ENCODE measurements at places on chromosomes 16 and 17.
A peak's percentile ranks its signal among the peaks of the same experiment; 100 is the strongest.

DNA sequence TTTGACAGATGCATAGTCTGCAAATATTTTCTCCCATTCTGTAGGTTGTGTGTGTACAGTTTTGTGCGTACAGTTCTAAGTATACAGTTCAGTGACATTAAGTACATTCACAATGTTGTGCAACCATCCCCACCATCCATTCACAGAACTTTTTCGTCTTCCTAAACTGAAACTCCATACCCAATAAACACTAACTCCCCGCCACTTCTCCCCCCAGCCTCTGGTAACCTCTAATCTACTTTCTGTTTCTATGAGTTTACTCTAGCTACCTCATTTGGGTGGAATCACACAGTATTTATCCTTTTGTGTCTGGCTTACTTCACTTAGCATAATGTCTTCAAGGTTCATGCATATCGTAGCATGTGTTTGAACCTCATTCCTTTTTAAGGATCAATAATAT is 14.3 kb downstream of the PIK3R5 start:
- no peak for DNase-seq

GRCh38 chr16:10878644-10879501 is 1.9 kb downstream of the CIITA start:
- DNase-seq: no peak

DNA sequence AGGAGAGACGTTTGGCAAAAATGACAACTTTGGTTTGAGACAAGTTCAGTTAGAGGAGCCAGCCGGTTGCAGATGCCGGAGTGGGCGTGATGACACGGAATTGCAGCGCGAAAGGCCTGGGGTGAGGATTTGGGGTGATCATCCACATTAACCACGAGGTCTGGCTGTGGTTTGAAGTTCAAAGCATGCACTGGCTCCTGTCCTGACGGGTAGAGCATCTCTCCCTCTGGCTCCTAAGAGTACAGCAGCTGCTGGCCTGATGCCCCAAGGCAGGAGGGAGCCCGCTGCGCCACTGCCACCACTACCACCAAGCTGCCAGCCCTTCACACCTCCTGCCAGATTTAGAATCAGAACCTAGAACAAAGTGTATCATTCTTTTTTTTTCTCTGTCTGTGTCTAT is 3.7 kb downstream of the RHBDL3 start:
- DNase-seq: no peak

- no peak for DNase-seq
Measured at GRCh38 chr17:78797213-78797612, 15.1 kb upstream of the CYTH1 start.

- no peak for DNase-seq
Measured at GRCh38 chr16:24810951-24811843, 34.6 kb upstream of the SLC5A11 start.

- no peak for DNase-seq
Measured at GRCh38 chr16:67657751-67658518, 2.1 kb downstream of the ACD start.

DNA sequence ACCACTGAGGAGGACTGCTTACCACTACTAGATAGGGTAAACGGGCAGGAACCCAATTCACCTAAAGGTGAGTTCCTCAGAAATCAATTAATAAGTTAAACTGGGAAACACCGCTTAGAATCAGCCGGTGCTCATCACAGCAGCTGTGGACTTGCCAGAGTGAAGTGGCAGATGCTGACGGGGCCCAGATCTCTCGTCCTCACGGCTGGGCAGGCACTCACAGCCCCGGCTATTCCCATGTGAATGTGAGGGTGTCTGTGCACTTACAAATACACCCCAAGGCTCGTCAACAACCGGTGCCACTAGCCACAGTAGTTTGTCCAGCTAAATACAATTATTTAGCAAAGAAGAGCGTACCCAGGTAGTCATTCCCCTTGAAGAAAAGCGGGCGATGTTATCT is 29.7 kb downstream of the MBTPS1 start:
- no peak for DNase-seq

- DNase-seq: no peak
Measured at GRCh38 chr17:29138971-29139691, 41.1 kb downstream of the MYO18A start.

- DNase-seq: no peak
Measured at GRCh38 chr17:7448461-7448860, 3.6 kb downstream of the CHRNB1 start.

GRCh38 chr17:1561420-1562175 is 994 bp downstream of the PITPNA start:
- DNase-seq: peak; percentile 22

DNA sequence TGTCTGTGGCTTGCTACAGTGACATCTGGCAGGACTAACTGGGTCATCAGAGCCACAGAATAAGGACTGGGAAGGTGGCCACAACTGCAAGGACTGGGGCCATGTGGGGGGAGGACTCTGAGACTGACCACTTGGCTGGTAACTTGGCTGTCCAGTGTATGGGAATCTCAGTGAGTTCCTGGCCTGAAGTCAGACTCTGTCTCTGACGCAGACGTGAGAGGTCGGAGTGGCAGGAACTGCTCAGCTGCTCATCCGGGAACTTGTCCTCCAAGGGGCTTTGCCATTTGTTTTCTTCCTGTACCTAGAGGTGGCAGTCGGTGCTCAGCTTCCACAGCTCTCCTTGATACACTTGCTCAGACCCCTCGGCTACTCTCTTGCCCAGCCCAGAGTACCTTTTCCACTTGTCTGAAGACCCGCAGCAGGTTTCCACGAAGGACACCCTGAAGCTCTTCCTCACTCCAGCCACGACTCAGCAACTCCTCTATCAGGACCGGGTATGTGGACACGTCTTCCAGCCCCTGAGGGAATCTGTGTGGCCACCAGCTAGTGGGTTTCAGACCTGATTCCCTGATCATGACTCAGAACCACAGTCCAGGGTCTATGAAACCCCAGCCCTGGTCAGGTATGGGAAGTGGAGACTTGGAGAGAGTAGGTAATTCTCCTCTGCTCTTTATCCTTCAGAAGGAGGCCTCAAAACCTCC is 7.3 kb upstream of the DPEP3 start:
- DNase-seq: no peak

- no peak for DNase-seq
Measured at GRCh38 chr17:44011876-44012275, 2.9 kb downstream of the TMEM101 start.

DNA sequence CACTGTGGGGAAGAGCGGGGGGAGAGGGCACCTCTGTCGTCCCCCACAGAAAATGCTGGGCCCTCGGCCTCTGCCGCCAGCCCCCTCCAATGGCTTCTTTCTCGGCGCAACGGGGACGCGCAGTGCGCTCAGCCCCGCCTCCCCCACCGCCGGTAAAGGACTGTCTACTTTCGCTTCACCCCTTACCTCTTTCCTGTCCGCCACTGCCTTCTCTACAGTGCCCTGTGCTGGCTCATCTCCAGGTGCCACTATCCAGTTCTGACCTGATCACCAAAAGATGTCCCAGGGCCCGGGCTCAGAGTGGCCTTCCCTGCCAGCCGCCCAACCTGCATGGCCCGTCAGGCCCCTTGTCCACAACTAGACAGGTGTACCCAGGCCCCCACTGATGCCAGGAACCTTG is 7.3 kb downstream of the ENDOV start:
- no peak for DNase-seq

DNA sequence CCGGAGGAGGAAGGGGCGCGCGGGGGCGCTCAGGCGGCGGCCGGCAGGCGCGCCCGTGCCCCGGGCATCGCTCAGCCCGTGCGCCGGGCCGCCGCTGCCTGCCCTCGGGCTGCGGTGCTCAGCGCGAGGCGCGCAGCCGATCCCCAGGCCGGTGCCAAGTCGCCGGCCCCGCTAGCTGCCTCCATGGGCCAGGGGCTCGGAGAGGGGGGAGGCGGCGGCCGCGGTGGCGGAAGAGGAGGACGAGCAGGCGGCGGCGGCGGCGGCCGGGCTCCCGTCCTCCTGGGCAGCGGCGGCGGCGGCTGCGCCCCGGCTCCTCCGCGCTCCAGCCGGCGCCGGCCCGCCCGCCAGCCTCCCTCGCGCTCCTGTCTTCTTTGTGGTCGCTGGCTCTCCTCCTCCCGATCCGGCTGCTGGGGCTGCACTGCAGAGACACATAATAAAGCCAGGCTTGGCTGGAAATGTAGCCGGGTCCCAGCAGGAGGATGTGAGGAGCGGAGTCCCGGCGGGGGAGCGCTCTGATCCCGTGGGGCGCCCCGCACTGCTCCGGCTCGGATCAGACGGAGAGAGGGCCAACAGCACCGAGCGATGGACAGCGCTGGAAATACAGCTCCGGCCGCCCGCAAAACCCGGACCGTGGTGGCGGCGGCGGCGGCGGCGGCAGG is 889 bp upstream of the ZNF423 start:
- DNase-seq: no peak

DNA sequence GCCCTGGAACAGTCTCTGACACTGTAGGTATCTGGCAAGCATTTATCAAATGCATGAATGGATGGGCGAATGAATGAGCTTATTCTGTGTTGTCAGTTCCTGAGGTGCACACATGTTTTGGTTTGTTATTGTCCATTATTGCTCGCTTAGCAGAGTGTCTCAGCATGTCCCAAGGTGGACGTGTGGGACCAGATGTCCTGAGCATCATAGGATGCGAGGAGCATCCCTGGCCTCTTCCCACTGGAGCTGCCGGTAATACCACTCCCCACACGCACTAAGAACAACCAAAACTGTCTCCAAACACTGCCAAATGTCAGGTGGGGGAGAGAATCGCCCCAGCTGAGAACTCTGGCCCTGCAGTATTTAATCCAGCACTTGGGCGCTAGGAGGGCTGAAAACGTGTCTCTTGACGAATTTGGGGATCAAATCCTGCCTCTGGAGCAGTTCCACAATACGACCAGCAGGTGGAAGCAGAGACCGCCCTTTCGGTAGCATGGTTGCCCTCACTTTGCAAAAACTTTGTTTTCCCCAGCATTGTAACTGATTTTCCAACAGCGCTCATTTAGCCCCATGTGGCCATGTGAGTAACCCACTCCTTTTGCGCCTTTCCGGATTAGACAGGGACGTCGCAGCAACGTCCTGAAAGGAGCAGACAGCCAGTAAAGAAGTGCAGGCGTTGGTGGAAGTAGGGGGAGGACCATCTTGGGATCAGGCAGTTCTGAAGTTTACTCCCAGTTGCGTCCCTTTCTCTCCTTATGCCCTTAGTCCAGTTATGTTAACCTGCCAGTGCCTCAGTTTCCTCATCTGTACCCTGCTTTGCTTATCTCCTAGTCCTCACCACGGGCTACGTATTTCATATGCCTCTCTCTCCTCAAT is 22.7 kb downstream of the TMEM114 start:
- DNase-seq: peak; percentile 75

DNA sequence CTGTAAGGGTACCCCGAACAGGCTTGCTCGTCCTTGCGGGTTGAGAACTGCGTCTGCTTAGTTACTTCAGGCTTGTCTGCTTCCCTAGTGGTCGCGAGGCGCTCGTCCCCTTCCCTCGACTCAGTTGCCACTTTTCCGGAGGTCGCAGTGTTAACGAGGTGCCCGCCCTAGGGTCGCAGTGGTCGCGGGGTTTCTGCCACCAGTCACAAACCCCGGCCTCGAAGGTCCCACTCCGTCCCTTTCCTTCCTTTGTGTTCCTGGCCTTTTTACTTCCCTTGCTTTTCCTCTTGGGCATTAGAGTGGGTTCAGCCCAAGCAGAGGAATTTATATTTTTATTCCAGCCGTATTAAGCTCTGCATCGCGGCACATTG is 299 bp downstream of the NUP85 start:
- no peak for DNase-seq

DNA sequence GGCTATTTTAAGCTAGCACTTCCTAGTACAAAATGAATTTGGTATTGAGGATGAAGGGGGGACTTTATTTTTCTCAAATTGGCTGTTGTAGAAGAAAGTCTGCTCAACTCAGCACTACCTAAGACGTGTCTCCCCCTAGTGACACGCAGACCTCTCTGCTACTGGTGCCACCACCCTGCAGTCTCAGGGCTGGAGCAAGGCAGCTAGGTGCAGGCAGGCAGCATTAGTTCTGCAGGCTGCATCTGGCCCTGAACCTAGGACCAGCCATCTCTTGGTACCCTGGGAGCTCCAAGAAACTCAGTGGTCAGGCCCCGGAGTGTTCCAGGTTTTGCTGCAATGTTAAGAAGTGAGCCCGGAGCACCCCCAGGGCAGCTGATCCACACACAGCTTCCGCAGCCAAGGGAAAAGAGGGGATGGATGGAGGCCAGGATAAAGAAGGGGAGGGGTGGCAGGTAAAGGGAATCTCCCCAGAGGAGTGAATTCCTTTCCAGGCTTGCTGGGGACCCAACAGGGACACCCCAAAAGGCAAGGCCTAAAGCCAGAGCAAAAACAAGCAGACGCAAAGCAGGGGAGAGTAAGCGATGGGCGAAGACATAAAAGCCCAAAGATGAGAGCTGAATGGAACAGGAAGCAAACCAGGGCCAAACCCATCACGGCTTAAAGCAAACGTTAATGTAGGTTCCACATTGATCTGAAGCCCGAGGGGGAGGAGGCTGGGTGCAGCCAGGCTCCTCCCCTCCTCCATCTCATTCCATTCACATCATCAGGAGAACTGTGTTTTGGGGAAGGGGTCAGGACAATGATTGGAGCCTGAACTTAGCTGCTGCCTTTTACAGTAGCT is 200.5 kb downstream of the ZFHX3 start:
- DNase-seq: no peak

- no peak for DNase-seq
Measured at GRCh38 chr17:18093616-18094408, 6.1 kb downstream of the DRG2 start.

DNA sequence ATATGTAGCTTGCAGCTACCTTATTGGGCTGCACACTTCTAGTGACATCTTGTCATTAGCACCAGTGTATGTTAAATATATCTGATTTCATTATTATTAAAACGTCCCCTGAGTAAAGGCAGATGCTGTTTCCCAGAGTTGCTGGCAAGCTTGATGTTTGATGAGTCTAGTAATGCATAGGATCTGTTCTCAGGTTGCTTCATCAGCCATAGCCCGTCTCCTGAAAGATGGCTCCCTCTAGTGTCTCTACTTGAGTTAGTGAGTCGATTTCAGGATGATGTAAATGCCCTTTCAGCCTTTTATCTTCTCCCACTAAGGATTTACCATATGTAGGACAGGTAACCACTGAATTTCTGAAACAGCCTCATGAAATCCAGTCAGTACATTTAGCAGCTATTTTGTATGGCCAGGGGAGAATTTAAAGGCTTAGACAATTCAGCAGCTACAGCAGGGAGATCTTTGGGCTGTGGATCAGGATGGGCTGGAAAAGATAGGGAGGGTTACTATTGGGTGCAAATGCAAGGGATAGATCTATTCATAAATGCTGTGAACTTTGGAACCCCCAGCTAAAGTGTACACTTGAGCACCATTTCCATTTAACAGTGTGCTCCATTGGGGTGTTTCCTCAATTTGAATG is 376.3 kb downstream of the CNTNAP4 start:
- no peak for DNase-seq

Measured in effector memory CD8-positive, alpha-beta T cell (primary cell).